ENCODE measurements at places on chromosomes 16 and 17. TPM values are rescaled to one million over a fixed set of nuclear protein-coding genes. Genes with fewer than 3 reads are reported as not detected.

GRCh38 chr17:45425125-45425983 lies 7.3 kb downstream of the ARHGAP27 start:
- no peak for DNase-seq

GRCh38 chr16:75304521-75305363 lies 53.3 kb upstream of the BCAR1 start:
- DNase-seq: peak; percentile 24

The NAGLU gene
- total RNA-seq: 12.5 TPM

The DOC2B gene
- total RNA-seq: 0.04 TPM
